ENCODE measurements at places on chromosomes 2 and 18. TPM values are rescaled to one million over a fixed set of nuclear protein-coding genes. Genes with fewer than 3 reads are reported as not detected.
A peak's percentile ranks its signal among the peaks of the same experiment; 100 is the strongest.

DNA sequence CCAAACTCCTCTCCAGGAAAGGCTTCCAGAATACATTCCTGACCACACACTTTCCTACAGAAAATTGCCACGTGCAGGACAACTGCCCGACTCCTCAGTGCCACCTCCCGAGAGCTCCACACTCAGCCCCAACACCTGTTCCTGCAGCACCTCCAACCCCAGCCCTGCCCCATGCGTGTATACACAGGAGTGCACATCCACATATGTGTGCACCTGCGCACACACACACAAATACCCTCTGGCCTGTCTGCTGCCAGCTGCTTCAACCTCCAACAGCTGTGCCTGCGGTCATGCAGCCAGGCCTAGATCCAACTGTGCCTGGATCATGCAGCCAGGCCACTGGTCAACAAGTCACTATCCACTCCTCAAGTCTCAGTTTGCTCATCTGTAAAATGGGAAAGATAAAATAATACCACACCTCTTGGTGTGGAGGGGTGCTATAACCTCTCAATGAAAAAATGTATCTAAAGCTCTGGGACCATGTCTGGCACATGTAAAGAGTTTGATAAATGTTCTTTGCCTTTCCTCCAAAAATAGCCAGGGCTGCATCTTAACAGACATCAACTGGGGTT lies 152.1 kb upstream of the ID2 start:
- no peak for DNase-seq

DNA sequence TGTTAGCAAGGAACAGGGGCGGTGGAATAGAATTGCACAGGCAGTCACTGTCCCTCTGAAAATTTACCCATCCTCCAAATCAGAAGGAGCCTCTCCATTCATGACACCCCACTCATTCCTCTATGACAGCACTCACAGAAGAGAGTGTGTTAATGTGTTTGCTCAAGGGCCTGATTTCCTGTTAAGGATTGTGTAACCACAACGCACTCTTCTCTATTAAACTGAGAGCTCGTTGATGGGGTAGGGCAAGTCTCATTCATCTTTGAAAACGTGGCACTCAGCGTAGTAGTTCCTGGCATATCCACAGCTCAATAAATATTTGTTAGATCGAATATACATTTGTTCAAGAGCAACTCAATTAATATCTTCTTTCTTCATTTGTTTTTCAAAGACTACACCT lies 106.4 kb downstream of the VAPA start:
- peak; percentile 27 for DNase-seq

GRCh38 chr2:43238813-43239212 lies 12.4 kb upstream of the ZFP36L2 start:
- no peak for DNase-seq

GRCh38 chr18:49723648-49724180 lies 89.6 kb downstream of the ACAA2 start:
- DNase-seq = no peak

DNA sequence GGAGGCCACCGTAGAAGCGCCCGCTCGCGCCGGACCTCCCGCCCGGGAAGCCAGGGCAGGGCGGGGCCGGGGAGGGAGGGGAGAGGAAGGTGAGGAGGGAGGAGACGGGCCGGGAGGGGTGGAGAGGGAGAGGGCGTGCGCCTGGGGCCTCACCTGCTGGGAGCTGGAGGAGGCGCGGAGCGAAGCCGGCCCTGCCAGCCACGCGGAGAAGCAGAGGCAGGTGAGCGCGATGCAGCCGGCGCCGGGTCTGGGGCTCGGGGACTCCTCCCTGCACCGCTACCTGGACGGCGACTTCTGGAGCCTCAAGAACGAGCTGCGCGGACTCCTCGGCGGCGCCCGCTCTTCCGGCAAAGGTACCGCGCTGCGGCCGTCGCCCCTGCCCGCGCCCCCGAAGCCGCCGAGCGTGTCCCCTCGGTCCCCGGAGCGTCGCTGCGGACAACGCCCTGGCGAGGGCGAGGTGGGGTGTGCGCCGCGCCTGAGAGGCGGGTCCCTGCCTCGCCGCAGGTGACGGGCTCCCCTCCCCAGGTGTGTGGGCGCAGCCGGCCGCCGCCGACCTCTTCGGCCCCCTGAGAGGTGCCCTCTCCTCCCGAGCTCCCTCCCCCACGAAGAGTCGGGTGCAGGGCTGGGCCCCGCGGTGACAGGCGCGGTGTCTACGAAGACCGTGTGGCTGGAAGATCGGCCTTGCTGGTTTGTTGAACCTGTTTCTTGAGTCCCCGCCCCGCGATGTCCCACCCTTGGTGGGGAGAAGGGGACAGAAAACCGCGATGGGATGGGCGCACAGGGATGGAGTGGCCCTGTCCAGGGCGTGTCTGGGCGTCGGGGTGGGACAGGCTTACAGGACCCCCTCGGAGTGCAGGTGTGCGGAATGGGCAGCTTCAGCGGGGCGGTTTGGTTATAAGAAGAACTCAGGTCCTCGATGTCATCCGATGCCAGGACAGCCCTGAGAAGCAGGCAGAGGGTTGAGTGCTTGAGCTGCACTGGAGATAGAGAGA lies at the start of gene ACOXL:
TSS of gene ACOXL (plus strand) at position 152 of the 992 bp plus-strand sequence. CDS start 35,817 bp downstream, outside the sequence.
- no peak for DNase-seq

- no peak for DNase-seq
These were observed 257.9 kb downstream of the BCL11A start for GRCh38 chr2:60295636-60295962.

DNA sequence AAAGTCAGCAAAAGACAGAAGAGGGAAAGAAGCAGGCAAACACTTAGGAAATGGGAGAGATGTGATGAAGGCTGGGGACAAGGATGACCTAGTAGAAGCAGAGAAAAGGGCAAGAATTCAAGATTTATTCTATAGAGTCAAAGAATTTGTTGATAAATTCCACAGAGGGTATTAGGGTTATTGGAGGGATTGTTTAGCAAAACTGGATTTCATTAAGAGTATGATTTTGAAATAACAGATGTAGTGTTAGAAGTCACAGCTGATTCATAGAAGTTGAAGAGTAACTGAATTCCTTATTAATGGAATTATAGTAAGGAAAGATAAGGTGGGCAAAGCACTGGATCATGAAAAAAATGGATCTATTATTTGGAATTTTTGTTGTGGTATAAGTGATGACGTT lies 48.6 kb downstream of the CEP192 start:
- no peak for DNase-seq

DNA sequence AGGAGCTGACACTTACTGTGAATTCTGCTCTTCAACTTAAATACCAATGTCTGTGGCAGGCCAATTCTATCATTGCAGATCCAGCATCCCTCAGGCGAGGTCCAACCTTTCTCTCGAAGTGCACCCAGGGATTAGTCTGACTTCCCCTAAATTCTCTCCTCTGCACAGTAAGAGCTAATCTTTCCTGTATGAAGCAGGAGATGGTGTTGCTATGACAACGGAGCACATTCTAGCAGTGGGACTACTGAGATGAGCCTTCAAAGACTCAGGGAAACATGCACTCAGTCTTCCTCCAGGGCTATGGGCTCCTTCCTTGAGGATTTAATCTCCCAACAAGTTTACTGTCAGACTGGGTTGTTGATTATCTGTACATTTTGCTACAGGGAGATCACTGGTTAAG lies 176.3 kb downstream of the NOL4 start:
- no peak for DNase-seq

GRCh38 chr2:67210430-67210829 lies 186.7 kb upstream of the ETAA1 start:
- DNase-seq = no peak

DNA sequence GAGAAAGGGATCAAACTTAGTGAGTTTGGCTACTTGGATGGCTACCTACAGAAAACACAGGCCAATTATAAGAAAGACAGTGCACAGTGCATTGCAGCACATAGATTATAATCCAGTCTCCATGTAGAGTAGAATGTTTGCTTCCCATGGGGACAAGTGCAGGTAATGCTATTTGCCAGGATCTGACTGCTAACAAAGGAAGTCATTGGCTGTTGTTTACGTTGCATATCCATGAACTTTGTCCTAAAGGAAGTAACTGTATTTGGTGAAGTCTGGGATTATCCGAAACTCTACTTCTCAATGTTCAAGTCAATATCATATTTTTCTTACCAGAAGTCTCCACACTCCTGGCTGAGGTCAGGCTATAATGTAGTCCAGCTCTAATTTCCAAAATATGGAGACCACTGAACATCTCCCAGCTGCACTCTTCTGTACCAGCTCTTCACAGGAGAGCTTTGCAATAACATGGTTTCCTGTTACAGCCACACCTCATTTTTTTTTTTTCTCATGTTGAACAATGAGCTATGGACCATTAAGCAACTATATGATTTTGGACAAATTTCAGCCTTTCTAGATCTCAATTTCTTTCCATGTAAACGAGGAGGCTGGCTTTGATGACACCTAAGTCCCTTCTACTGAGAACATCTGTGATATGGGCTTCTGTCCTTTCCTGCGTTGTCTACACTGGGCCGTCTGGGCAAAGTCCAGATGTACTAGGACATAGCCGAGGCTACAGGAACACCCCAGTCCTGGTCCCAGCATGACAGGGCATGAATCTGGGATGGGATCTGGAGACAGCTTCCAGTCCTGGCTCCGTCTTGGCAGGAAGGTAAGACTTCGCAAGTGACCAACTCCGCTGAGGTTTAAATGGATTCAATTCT lies 154.8 kb downstream of the LAMA1 start:
- no peak for DNase-seq

- DNase-seq = no peak
These were observed 313.1 kb downstream of the PDE11A start for GRCh38 chr2:177759443-177759842.

DNA sequence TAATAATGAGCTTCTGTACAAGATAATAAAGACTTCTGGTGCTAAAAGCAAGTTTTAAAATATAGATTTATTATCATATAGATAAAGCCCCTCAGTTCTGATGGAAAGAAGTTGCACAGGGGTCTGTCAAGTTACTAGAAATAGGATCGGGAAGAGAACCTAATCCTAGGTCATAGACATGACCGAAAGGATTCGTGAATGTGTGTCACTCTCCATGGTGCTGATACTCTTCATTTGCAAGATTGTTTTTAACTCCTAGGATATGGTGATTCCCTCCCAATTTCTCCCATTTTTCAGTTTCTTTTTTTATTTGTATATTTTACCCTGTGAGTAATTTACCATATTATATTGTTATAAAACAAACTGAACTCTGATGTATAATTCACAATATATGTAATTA lies 58.9 kb upstream of the CTNNA2 start:
- no peak for DNase-seq

- peak; percentile 61 for DNase-seq
These were observed 37.7 kb downstream of the BCL11A start for GRCh38 chr2:60515721-60516226.

- DNase-seq = no peak
These were observed 108.7 kb downstream of the DPP10 start for GRCh38 chr2:114550895-114551793.

DNA sequence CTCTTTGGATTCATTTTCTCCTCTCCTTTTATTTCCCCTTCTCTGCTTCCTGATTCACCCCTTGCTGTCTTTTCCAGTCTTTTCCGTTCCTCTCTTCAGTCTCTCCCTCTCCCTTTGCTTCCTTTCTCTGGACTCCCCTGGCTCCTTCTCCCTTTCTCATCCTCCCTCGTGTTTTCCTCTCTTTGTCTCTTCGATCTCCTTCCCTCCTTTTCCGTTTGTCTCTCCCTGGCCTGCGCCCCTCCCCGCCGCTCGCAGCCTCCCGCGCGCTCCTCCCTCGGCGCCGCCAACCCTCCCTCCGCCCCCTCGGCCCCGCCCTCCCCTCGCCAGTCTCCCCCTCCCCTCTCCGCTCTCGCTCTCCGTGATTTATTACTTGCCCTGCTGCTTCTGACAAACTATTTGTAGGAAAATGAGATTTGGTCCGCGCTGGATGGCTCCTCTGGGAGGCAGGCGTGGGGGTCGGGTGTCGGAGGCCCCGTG lies 46.0 kb upstream of the PAX8 start:
- no peak for DNase-seq

DNA sequence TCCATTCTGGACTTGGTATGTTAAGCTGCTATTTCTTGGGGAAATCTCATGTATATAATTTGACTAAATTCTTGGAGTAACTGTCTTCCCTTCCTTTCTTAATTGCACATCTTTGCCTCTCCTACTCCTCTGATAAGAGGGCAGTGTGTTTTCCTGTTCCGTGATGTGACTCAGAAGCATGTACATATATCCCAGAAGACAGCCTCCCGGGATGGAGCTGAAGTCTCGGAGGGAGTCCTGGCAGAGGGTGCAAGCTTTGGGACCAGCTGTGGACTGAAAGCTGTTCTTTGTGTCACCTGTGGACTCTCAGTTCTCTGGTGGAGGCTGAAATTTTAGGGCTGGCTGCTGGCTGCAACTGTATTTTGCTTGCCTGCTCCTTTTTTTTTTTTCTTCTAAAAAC lies 54.7 kb upstream of the MGAT5 start:
- DNase-seq = no peak

LOXL3 gene
- 6.1 TPM for total RNA-seq

ZC3H6 gene
- 12.0 TPM for total RNA-seq

ALKAL2 gene
- total RNA-seq = 17.4 TPM

NR4A2 gene
- 17.2 TPM for total RNA-seq

DSG3 gene
- 192 TPM for total RNA-seq

EML4 gene
- total RNA-seq = 26.0 TPM

MC4R gene
- not detected for total RNA-seq

RAB12 gene
- 35.8 TPM for total RNA-seq

CASP10 gene
- total RNA-seq = 8.3 TPM

TUBA3E gene
- total RNA-seq = not detected

STARD6 gene
- total RNA-seq = not detected

SYT4 gene
- total RNA-seq = 4.7 TPM
